ENCODE measurements at places on chromosomes 4 and X. TPM values are rescaled to one million over a fixed set of nuclear protein-coding genes. Genes with fewer than 3 reads are reported as not detected.

DNA sequence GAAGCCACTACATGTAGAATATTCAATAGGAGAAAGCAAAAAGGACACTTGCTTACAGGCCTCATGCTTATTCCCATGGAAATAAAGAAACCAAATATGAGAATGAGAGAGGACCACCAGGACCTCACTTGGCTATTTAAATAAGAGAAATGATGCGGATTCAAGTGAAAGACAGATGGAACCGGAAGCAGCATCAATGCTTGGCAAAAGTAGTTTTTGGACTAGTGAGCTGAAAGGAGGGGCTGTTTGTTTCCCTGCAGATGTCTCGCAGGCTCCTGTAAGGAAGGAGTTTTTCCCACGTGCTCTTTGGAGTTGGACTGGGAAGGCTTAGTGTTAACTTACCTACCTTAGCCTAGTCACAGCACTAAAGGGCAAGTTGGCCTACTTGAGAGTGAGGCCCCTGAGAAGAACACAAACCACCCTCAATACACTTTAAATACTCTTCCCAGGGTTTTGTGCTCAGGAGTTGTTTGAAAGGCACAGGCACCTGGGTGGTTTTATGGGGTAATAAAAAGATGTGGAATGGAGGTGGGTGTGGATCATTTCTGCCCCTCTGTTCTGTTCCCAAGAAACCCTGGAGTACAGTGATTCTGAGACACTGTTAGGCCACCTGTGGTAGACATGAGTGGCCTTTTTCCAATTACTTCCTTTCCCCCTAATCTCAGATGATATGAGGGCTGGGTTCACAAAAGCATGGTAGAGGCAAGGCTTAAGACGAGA lies 113.3 kb upstream of the C1GALT1C1 start:
- DNase-seq = no peak

DNA sequence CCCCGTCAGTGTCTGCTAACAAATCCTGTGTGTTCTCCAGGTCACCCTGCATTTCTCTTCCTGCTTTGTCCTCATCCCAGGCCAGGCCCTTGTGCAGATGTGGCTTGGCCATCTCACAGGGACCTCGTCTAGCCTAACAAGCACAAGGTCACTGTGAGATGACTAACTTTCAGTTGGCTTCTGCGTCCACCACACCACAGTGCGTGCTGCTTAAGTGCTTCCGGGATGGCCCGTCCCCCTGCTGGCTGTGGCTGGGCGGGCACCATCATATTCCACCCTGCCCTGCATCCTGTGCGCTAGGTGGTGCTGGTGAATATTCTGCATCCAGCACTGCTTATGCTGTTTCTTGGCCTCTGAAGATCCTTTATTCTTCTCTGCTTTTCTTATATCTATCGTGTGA lies 33.8 kb downstream of the RBBP7 start:
- DNase-seq = no peak

- no peak for DNase-seq
These were observed 17.7 kb downstream of the TMSB4X start for GRCh38 chrX:12992544-12993118.

- no peak for DNase-seq
These were observed 32.7 kb downstream of the TMA16 start for GRCh38 chr4:163527172-163527571.

GRCh38 chr4:76626686-76627465 lies 191.8 kb downstream of the SHROOM3 start:
- DNase-seq = peak; percentile 21

DNA sequence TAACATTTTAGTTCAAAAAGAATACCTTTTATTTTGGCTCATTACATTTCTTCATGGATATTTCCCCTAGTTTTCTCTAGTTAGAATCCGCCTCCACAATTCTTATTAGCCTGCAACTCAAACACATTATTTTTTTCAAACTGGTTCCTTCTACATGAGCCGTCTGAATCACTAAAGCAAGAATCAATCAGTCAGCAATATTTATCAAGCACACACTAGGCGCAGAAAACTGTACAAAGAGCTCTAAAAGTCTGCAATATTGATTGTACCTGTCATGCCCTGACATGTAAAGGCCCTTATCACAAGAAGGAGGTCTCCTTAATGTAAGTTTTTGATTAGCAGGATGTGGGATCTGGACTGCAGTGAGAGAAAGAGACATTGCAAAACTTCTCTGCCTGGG lies 94.8 kb upstream of the CENPE start:
- no peak for DNase-seq

DNA sequence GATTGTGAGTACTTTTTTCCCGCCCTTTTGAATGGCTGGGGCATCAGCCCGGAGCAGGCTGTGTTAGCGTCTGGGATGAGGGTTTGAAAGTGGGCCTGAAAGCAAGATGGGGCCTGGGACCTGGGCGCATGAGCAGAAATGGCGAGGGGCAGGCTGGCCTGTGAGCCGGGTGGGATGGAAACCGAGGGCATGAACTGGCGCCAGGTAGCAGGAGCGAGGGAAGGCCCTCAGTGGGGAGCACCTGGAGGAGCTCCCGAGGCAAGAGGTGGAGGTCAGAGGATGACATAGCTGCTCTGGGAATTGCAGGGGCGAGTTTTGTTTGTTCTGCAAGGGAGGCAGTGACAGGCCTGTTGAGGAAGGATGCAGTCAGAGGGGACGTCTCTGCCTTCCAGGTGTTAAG lies 68.6 kb downstream of the RGS12 start:
- DNase-seq = no peak

- no peak for DNase-seq
These were observed 482.4 kb downstream of the C4orf33 start for GRCh38 chr4:129578336-129578735.

DNA sequence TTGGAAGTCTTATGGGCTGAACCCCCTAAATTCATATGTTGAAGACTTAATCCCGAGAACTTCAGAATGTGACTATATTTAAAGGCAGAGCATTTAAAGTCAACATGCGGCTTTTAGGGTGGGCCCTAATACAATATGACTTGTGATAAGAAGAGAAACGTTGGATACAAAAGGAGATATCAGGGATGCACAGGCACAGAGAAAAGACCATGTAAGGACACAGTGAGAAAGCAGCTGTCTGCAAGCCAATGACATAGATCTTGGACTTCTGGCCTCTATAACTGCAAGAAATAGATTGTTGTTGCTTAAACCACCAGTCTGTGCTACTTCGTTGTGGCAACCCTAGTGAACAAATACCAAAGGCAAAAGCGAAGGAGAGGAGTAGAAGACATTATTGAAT lies 42.2 kb downstream of the GABRG1 start:
- DNase-seq = no peak

DNA sequence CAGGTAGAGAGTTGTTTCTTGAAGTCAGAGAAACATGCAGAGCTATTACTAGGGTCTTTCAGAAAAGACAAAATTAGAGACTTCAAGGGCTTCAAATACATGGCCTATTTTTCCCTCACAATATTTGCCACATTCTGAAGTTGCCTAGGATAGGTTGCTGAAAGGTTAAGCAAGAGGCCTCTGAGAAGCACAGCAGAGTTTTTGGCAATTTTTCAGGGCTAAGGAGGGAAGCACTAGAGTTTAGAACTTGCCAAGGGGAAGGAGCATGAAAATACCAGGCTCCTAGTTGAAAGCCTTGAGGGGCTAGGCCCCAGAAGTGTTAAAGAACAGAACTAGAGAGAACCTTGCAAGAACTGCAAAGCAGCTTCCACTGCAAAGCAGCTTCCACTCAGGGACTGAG lies 86.4 kb downstream of the ANAPC10 start:
- DNase-seq = peak; percentile 26

DNA sequence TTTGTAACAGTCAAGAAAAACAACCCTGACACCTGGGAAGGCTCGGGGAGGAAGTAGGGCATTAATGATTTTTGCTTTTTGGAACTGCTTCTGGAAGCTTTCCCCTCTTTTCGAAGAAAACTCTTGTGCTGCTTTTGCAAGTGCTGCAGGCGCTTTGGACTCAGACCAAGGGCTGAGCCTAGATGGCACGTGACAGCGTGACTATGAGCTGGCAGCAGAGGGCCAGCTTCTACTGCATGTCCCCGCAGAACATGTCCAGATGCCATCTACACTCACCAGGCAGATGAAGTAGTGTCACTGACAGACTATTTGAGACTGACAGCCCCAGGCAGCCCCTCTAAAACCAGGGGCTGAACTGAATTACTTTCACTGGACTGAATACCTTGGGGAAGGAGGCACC lies 6.2 kb downstream of the NR0B1 start:
- no peak for DNase-seq

DNA sequence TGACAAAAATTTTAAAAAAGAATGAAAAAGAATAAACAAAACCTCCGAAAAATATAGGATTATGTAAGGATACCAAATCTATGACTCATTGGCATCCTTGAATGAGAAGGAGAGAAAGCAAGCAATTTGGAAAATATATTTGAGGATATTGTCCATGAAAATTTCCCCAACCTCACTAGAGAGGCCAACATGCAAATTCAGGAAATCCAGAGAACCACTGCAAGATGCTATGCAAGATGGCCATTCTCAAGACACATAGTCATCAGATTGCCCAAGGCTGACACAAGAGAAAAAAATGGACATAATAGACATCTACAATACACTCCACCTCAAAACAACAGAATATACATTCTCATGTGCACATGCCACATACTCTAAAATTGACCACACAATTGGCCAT lies 135.9 kb upstream of the SPANXB1 start:
- no peak for DNase-seq

- no peak for DNase-seq
These were observed 90.0 kb downstream of the COX7B2 start for GRCh38 chr4:46819095-46819494.

- DNase-seq = no peak
These were observed at the start of gene RIBC1 for GRCh38 chrX:53422861-53423306. TSS of gene RIBC1 (plus strand) at chrX:53422873. CDS start at chrX:53426277, 3,404 bp downstream.

DNA sequence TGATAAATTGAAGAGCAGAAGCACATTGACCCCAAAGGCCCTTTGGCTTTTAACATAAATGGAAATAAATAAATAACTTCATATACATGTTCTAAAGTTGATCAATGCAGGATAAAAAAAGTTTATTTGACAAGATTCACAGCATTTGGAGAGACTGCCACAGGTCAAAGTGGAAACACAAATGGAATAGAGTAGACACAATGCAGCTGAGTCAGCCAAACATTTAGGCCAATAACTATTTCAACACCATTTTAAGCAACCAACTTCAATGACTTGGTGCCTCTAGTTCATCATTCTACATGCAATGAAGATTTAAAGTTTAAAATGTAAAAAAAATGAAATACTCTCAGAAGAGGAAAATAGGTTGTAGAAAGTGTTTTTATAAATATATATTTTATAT lies 365.2 kb downstream of the FAT4 start:
- DNase-seq = no peak

DNA sequence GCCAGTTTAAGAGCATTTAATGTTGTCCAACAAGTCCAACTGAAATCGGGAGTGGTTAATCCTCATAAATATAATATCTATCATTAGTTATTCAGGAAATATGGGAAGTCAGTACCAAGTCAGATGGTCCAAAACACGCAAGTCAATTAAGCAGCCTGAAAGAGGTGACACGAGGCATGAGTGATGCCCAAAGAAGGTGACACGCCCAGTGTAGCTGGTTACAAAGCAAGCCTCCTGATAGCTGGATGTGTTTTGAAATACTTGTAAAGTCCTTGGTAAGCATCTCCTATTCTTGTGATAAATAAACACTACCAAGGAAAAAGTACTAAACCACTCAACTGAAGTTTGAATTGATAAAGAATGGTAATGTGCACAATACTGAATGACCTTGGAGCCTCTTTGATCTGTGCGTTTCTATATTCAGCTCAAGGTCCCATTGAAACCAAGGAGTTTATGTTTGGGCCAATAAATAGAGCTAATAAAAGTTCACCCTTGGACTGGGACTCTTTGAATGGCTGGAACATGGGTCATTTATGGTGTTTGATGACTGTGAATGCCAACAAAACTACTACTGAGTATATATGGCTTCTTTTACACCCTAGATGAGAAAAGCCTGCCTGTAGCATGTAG lies 93.2 kb upstream of the KLF3 start:
- no peak for DNase-seq

- DNase-seq = no peak
These were observed 29.1 kb downstream of the RIPPLY1 start for GRCh38 chrX:106874075-106874474.

DNA sequence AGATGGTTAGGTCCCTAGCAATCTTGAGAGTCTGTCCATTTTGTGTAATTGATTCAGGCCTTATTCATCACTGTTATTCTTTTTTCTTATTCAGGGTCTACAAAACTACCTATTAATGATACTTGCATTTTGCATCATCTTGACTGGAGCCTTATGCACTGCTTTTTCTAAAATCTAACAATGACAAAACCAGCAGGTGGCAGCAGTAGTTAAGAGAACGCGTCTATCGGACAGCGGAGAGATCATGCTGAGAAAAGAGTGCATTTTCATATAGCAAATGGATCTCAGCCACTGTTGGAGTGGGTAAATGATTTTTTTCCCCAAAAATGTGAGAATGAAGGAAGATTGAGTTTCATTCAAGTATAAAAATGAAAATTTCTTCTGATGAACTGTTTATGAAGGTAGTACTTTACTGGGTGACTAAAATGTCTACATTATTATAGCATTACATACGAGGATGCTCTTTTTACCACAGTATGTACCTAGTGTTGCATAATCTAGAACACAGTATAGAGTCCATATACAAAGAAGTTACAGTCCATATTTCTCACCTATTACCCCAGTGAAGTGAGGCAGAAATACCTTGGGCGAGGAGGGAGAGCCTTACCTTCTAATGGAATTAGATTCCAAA lies 43.2 kb downstream of the TMEM144 start:
- DNase-seq = peak; percentile 43

DNA sequence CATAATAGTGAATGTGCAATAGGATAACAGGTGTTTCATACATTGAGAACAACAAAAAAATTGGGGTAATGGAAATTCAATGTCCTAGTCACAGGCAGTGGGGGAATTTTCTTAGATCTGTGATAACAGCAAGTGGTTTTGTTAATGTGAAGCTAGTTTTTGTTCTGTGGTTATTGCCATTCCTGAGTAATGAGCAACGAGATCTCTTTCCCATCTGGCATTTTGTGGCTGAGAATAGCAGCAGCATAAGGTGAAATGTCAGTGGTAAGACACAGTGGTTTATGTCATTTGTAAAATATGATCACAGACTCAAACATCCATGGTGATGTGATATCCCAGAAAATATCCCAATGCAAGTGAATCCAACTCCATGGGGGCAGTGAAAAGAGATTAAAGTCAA lies 497.5 kb downstream of the KCNIP4 start:
- DNase-seq = no peak

DNA sequence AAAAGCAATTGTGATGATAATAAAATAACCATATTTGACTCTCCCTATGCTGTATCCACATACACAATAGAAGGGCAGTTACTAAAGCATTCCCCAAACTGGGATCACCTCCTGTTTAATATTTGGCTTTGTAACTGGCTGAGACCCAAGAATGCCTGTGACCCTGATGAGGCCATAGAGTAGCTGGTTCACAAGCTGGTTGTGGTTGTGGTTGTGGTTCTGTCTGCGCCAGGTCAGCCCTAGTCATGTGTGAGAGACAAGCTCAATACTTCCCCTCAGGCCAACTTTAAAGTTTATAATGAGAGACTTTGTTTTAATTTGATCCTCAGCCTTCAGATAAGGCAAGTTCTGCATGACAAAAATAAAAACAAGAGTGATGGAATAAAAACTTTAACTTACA lies 209.9 kb downstream of the PARM1 start:
- no peak for DNase-seq

- DNase-seq = no peak
These were observed 104.0 kb upstream of the MBNL3 start for GRCh38 chrX:132592880-132593279.

HTR2C gene
- total RNA-seq = not detected

NAP1L2 gene
- 0.46 TPM for total RNA-seq

PHEX gene
- 3.6 TPM for total RNA-seq

FRAS1 gene
- total RNA-seq = 53.8 TPM

TMSB15C gene
- 0.86 TPM for total RNA-seq

PLXNB3 gene
- total RNA-seq = 2.6 TPM

SMIM10 gene
- total RNA-seq = 5.7 TPM

TMEM271 gene
- not detected for total RNA-seq

LRP2BP gene
- 4.6 TPM for total RNA-seq

Data from lung (tissue), 17 donors.